ENCODE measurements at places on chromosomes 4 and X. TPM values are rescaled to one million over a fixed set of nuclear protein-coding genes. Genes with fewer than 3 reads are reported as not detected.

GRCh38 chrX:153767674-153768055 is 3.6 kb downstream of the PLXNB3 start:
- DNase-seq: no peak

DNA sequence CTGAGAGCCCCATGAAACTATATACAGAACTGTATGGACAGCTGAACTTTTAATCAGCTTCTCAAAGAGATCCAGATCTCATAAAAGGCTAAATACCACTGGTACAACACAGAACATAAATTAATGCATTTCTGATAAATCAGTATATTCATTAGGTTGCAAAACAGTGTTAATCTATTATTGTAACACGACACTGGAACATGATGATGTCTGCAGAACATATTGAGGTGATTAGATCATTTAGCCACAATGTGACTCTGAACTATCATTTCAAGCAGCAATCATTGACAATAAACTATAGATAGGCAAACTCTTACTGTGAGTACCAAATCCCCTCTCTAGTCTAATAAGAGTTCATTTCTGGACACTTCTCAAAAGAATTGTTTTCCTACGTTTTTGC is 50.3 kb downstream of the GASK1B start:
- no peak for DNase-seq

GRCh38 chr4:91366554-91366953 is 937.2 kb upstream of the GRID2 start:
- DNase-seq: no peak

GRCh38 chrX:68443155-68443868 is 10.0 kb upstream of the OPHN1 start:
- no peak for DNase-seq

- no peak for DNase-seq
Observed at GRCh38 chr4:20319825-20320612, 68.3 kb downstream of the SLIT2 start.

GRCh38 chrX:72038016-72038415 is 93.7 kb downstream of the RTL5 start:
- no peak for DNase-seq

DNA sequence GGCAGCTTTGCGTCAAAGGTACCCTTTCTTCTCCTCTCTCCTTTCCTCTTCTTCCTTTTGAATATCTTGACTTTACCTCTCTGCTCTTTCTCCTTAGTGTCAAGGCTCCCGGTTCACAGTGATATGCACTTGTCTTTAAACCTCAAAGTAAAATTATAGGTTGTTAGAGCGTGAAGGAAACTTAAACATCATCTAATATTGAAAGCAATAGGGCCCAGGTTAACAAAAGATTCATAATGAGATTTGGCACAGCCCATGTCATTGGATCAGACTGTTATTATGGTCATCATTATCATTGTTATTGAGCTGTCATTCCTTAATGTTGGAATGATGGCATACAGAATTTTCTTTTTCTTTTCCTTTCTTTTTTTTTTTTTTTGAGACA is 32.5 kb downstream of the FTHL17 start:
- DNase-seq: no peak

GRCh38 chr4:56914336-56914735 is 6.6 kb downstream of the REST start:
- no peak for DNase-seq

DNA sequence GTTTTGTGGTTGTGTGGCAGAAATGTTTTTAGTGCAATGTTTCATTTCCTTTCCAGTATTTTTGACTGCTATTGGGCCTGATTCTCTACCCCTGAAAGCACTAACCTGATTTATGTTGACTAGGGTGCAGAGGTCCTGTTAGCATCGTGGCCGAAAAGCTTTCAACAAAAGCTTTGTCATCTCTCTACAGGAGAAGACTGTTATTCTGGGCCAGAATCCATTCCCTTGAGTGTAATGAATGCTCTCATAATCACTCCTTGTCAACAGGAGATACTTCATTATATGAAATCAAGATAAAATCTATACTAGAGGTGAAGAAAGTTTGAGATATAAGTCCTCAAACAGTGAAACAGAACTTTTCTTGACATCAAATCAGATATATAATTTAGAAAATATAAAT is 195.5 kb downstream of the ZNF330 start:
- no peak for DNase-seq

Gene PPEF2
- total RNA-seq: 0.40 TPM

Gene NXF2
- total RNA-seq: not detected

Gene GC
- 1.4 TPM for total RNA-seq

Gene TMEM31
- total RNA-seq: not detected

Gene HHIP
- total RNA-seq: 0.85 TPM

Gene PRR27
- total RNA-seq: not detected

Gene RAB33A
- 16.6 TPM for total RNA-seq

Gene PIR
- not detected for total RNA-seq

Gene UBQLN2
- 53.7 TPM for total RNA-seq

Gene F8A2
- not detected for total RNA-seq

Gene NSUN7
- 0.28 TPM for total RNA-seq

Gene ZGRF1
- 7.6 TPM for total RNA-seq

Gene TMSB15A
- not detected for total RNA-seq

Gene MTNR1A
- total RNA-seq: not detected

Measured in T-cell (primary cell).